Activated CD4-positive, CD25-positive, alpha-beta regulatory T cell (primary cell): ENCODE measurements at places on chromosomes 7 and 10.

GRCh38 chr7:139827042-139827441 lies 2.0 kb upstream of the TBXAS1 start:
- DNase-seq = no peak

DNA sequence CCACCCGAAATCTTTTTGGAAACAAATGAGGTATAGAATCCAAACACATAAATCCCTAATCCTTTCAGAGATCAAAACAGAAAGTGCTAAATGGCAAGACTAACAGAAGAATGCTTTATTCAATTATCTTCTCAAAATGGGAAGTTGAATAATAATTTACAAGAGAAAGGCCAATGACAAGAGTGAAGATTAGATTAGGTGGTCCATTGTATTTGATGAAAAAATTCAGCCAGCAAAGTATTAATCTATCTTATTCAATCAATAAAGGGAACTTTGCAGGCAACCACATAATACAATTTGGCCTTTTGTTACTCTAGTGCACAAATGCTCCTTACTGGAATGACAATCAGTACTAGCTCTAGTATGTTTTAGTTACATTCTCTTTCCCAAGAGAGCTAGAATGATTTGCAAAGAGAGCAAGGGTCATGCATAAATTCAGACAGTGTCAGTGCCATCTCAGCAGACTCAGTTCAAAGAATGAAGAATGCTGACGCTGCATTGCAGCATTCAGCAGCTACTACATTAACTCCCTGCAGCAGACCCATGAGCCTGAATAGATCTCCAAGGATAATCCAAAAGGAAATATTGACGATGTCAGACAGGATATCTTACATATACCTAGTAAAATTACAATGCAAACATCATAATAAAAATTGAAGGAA lies 131.8 kb downstream of the ANK3 start:
- DNase-seq = no peak

DNA sequence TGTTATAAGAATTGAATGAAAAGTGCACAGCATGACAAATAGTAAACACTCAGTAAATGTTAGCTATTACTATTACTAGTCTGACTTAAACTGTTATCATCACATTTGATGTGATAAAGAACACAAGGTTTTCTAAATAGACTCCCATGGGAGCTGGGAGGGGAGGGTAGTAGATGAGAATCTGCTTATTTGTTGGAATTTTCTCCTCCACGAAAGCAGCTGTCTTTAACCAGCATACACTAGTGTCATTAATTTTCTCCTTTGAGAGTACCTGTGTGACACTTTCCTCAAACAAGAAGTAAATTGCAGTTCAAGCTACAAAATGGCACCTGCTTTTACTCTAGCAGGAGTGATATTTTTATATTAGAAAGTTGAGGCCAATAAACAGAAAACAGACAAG lies 200.1 kb downstream of the SKAP2 start:
- DNase-seq = no peak

DNA sequence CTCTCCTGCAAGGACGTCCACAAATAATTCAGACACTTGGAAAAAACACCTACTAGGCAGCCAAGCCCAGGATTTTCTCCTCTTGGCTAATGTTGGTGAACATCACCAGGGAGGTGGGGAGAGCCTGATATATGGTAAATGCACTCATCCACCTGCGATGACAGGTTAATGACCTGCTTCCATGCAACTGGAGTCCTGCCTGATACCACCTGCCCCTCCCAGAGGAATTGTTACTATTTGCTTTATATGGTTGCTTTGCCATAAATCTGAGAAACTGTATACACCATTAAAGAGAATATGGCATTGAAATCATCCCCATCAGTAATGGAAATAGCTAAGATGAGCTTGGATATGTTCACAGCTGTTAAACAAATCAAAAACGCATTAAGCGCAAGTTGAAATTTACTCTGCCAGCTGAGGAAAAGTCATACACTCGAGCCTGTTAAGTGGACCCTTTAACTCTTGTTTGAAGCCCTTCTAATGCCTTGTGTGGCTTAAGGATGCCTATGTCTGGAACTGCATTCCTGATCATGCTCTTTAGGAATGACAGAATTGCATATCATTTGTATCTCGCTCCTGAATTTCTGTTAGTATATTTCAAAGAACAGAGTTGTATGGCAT lies 208.3 kb downstream of the PRPF18 start:
- DNase-seq = no peak

- no peak for DNase-seq
These were observed 73.8 kb upstream of the CAV2 start for GRCh38 chr7:116425647-116426209.

- no peak for DNase-seq
These were observed 13.3 kb upstream of the CPXM2 start for GRCh38 chr10:123904834-123905409.

- DNase-seq = peak; percentile 1
These were observed 123.7 kb downstream of the MPP7 start for GRCh38 chr10:28179006-28179742.

- DNase-seq = peak; percentile 32
These were observed 1.9 kb downstream of the HIPK2 start for GRCh38 chr7:139775829-139776266.
